A549 treated with CORT108297 at 1 μM for 4 hours (cell line): ENCODE measurements at places on chromosomes 2 and 18. TPM values are rescaled to one million over a fixed set of nuclear protein-coding genes. Genes with fewer than 3 reads are reported as not detected.

FOXI3 gene
- 0.05 TPM in 1 of 5 replicates, not detected in the others for total RNA-seq

GPR45 gene
- not detected in 5 replicates for total RNA-seq

DSC2 gene
- total RNA-seq, result 0.94 to 1.6 TPM (median 1.2 TPM) in 5 replicates

MITD1 gene
- total RNA-seq, result 24.0 to 35.8 TPM (median 26.7 TPM) in 5 replicates

TDRD15 gene
- total RNA-seq, result not detected in 5 replicates

CDH2 gene
- total RNA-seq, result 32.4 to 51.1 TPM (median 40.7 TPM) in 5 replicates

SLC9A4 gene
- not detected in 5 replicates for total RNA-seq

RBM45 gene
- 11.1 to 12.6 TPM (median 11.6 TPM) in 5 replicates for total RNA-seq

RAB27B gene
- 10.4 to 14.7 TPM (median 12.6 TPM) in 5 replicates for total RNA-seq

CNOT11 gene
- 36.1 to 54.2 TPM (median 40.6 TPM) in 5 replicates for total RNA-seq

UNC80 gene
- total RNA-seq, result not detected in 5 replicates

DSG1 gene
- total RNA-seq, result not detected in 5 replicates

TEKT4 gene
- total RNA-seq, result not detected in 5 replicates

ABHD1 gene
- total RNA-seq, result 1.2 to 1.8 TPM (median 1.3 TPM) in 5 replicates

ARHGEF4 gene
- total RNA-seq, result 5.7 to 9.0 TPM (median 8.2 TPM) in 5 replicates

FAM237A gene
- not detected in 5 replicates for total RNA-seq

CTAGE1 gene
- total RNA-seq, result 0.05 TPM in 1 of 5 replicates, not detected in the others

RUFY4 gene
- not detected in 5 replicates for total RNA-seq

UBR3 gene
- total RNA-seq, result 8.2 to 11.5 TPM (median 9.7 TPM) in 5 replicates

IL36G gene
- total RNA-seq, result not detected in 5 replicates

CYRIA gene
- total RNA-seq, result 0.06 to 0.30 TPM (median 0.14 TPM) in 5 replicates

GPBAR1 gene
- total RNA-seq, result 0.08 to 0.17 TPM (median 0.11 TPM) in 5 replicates

DSG4 gene
- total RNA-seq, result not detected in 5 replicates

CCDC121 gene
- 3.6 to 4.3 TPM (median 4.0 TPM) in 5 replicates for total RNA-seq

ANKRD44 gene
- total RNA-seq, result 0.91 to 2.7 TPM (median 1.4 TPM) in 5 replicates

RAX gene
- total RNA-seq, result not detected in 5 replicates

GRP gene
- total RNA-seq, result not detected in 5 replicates

COBLL1 gene
- total RNA-seq, result 2.9 to 4.5 TPM (median 3.9 TPM) in 5 replicates

RAB6D gene
- 0.03 to 0.07 TPM in 2 of 5 replicates, not detected in the others for total RNA-seq

SIX3 gene
- total RNA-seq, result 0.36 to 0.58 TPM (median 0.52 TPM) in 5 replicates

TMEM169 gene
- 0.18 to 0.42 TPM (median 0.34 TPM) in 5 replicates for total RNA-seq

CREG2 gene
- total RNA-seq, result 6.9 to 11.3 TPM (median 10.2 TPM) in 5 replicates

MEP1B gene
- 0.06 to 0.14 TPM (median 0.07 TPM) in 3 of 5 replicates, not detected in the others for total RNA-seq

EEF1B2 gene
- 1,003 to 1,121 TPM (median 1,045 TPM) in 5 replicates for total RNA-seq

TTC21B gene
- total RNA-seq, result 3.9 to 5.1 TPM (median 4.7 TPM) in 5 replicates
